ENCODE measurements at places on chromosomes 3 and 15. TPM values are rescaled to one million over a fixed set of nuclear protein-coding genes. Genes with fewer than 3 reads are reported as not detected.

ACKR2 gene
- 0.65 TPM for total RNA-seq

PIGZ gene
- 0.44 TPM for total RNA-seq

CTDSPL gene
- 3.9 TPM for total RNA-seq

SLCO2A1 gene
- total RNA-seq: not detected

CD200 gene
- total RNA-seq: 30.2 TPM

VIPR1 gene
- 6.6 TPM for total RNA-seq

SGO1 gene
- total RNA-seq: 39.2 TPM

TMIE gene
- 1.6 TPM for total RNA-seq

UPK1B gene
- total RNA-seq: 0.25 TPM

SLC24A5 gene
- not detected for total RNA-seq

ZNF385D gene
- total RNA-seq: not detected

SPESP1 gene
- 1.0 TPM for total RNA-seq

DUOXA2 gene
- not detected for total RNA-seq

CHDH gene
- total RNA-seq: 0.55 TPM

RAB27A gene
- total RNA-seq: 111 TPM

RTP2 gene
- not detected for total RNA-seq

TMEM158 gene
- 0.09 TPM for total RNA-seq

SAMD7 gene
- total RNA-seq: not detected

POLQ gene
- total RNA-seq: 22.8 TPM

PTH1R gene
- total RNA-seq: not detected

ANKRD63 gene
- total RNA-seq: not detected

SLC9C1 gene
- total RNA-seq: not detected

ANKDD1A gene
- total RNA-seq: 0.81 TPM

AADAC gene
- total RNA-seq: not detected

BRK1 gene
- 83.4 TPM for total RNA-seq

LCMT2 gene
- 7.6 TPM for total RNA-seq

LDHAL6B gene
- not detected for total RNA-seq

CMSS1 gene
- total RNA-seq: 96.3 TPM

CCR3 gene
- total RNA-seq: not detected

MST1 gene
- total RNA-seq: 9.7 TPM

CCDC13 gene
- total RNA-seq: 0.46 TPM

CFAP91 gene
- 0.25 TPM for total RNA-seq

GOLGA8M gene
- 0.75 TPM for total RNA-seq

CYP1A2 gene
- total RNA-seq: not detected

AP4E1 gene
- 9.0 TPM for total RNA-seq

GABPB1 gene
- total RNA-seq: 53.4 TPM

ARHGEF26 gene
- total RNA-seq: 0.16 TPM

SLC22A14 gene
- total RNA-seq: not detected

ATP2C1 gene
- 48.5 TPM for total RNA-seq

TPRG1 gene
- 11.9 TPM for total RNA-seq

SPINK8 gene
- total RNA-seq: not detected

CSPG5 gene
- 0.97 TPM for total RNA-seq

TKT gene
- 320 TPM for total RNA-seq

CYP19A1 gene
- not detected for total RNA-seq

AP3B2 gene
- total RNA-seq: 0.39 TPM

All from activated CD4-positive, alpha-beta T cell treated with anti-CD3 and anti-CD28 coated beads for 36 hours (primary cell).